ENCODE measurements at places on chromosomes 1 and 21.
A peak's percentile ranks its signal among the peaks of the same experiment; 100 is the strongest.

DNA sequence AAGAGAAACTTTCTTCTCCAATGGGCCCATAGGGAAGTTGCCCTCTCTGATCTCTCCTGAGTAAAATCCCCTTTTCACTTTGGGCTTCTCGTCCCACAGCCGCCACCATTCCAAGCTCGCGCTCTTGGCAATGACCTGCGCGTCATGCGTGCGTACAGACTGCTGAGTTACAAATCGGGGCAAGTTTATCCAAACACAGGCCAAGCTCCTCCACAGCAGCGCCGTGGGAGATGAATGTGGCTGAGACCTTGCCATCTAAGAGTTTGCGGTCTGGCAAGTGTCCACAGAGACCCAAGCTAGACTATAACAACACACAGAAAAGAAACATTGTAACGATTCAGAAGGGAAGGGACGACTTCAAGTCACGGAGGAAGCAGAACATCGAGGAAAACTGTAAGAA is 116.3 kb upstream of the SOD1 start:
- no peak for DNase-seq

DNA sequence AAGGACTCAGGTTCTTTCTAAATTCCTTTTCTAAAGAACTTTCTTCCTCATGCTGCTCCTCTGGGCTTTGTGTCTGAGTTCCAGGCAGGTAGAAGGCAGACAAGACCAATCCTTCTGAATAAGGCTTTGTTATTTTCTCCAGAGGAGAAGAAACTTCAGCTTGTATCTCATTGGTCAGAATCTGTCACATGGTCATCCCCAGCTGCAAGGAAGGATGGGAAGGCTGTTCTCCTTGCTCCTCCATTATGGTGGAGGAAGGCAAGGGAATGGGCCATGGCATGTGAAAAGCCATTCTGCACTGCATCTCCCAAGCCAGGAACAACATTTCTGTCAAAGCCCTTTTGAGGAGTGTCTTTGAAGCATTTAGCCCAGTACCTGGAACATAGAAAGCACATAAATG is 50.6 kb upstream of the NTPCR start:
- DNase-seq: no peak

GRCh38 chr21:37623689-37624088 is 257.1 kb downstream of the DYRK1A start:
- no peak for DNase-seq

DNA sequence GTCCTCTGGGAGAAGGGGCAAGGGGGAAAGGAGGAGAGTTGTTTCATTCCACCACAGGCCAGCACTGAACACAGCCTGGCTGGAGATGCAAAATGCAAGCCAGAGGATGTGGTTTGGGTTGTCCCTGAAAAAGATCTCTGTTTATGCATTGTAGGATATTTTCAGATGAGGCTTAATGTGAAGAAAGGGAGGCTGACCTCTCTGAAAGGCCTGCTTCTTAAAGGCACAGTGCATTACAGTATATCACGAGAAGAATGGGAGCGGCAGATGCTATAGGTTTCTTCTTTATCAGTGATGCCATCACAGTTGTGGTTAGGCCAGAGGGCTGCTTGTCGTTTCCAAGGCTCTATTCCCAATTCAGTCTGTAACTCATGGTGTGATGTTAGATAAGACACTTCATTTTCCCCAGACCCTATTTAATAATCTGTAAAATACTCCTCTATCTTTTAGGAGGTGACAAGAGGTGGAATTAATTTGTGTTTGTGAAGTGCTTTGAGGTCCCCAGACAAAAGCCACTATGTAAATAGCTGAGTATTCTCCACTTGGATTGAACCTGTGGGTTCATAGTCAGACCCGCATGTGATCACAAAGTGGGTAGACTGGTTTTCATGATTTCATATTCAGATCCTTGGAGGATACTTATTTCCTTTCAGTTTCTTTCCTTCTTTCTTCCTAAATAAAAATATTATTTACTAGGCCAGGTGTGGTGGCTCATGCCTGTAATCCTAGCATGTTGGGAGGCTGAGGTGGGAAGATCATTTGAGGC is 76.5 kb upstream of the WDR26 start:
- DNase-seq: no peak

GRCh38 chr1:991895-992294 is 8.0 kb downstream of the HES4 start:
- DNase-seq: no peak

DNA sequence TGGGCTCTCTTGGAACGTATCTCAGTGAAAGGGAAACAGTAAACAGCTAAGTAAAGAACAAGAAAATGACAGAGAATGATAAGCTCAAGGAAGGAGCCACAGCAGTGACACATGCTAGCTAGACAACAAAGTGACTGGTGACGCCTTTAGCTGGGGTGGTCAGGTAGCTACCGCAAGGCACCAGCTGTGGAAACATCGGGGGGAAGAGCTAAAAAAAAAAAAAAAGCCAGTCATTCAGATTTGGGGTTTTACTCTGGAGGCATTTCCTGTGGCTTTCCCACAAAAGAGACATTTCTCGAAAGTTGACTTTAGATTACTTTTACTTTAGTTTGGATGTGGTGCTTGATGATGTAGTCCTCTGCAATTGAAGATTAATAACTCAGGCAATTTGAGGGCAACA is 2.1 kb downstream of the FHAD1 start:
- DNase-seq: peak; percentile 58

- DNase-seq: no peak
These were observed 27.5 kb upstream of the DNAJC6 start for GRCh38 chr1:65281846-65282245.

GRCh38 chr1:235139315-235139714 is 10.7 kb upstream of the TOMM20 start:
- DNase-seq: no peak

GRCh38 chr21:30439975-30440374 is at the start of gene KRTAP15-1:
Gene KRTAP15-1, plus strand, starts transcription at chr21:30440275. Its CDS starts 53 bp downstream, at chr21:30440328.
- DNase-seq: no peak

DNA sequence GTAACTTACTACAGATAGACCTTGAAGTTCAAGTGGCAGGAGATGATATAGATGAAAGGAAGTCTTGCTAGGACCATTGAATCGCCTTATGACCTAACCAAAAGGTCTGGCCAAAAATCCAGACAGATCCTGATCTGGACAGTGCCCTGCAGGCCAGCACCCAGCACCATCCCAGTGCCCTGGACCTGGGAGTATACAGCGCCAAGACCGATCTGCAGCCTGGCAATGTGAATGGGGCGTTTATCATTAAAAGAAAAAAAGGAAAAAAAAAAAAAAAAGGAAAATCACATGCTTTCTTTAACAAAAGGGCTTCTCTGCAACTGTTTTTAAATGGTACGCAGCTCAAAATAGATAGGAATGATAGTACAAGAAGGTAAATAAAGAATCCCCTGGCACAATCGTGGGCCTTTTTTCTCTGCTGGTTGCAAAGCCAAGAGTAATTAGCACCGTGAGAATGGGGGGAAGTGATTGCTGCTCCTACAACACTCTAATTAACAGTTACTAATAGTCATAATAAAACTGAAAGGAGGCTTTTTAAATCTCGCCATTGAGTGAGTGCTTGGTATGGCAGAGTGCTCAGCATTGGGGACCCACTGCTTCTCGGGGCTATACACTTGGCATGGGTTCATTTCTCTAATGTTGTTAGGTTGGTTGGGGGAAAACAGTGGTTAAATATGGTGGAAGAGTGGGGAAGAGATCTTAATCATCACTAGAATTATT is 146.7 kb downstream of the KAZN start:
- no peak for DNase-seq

GRCh38 chr1:25806418-25806817 is 6.4 kb downstream of the SELENON start:
- DNase-seq: no peak

GRCh38 chr1:241916196-241916595 is 41.4 kb upstream of the BECN2 start:
- DNase-seq: no peak

- peak; percentile 35 for DNase-seq
These were observed 596 bp downstream of the TOR3A start for GRCh38 chr1:179082333-179082998.

DNA sequence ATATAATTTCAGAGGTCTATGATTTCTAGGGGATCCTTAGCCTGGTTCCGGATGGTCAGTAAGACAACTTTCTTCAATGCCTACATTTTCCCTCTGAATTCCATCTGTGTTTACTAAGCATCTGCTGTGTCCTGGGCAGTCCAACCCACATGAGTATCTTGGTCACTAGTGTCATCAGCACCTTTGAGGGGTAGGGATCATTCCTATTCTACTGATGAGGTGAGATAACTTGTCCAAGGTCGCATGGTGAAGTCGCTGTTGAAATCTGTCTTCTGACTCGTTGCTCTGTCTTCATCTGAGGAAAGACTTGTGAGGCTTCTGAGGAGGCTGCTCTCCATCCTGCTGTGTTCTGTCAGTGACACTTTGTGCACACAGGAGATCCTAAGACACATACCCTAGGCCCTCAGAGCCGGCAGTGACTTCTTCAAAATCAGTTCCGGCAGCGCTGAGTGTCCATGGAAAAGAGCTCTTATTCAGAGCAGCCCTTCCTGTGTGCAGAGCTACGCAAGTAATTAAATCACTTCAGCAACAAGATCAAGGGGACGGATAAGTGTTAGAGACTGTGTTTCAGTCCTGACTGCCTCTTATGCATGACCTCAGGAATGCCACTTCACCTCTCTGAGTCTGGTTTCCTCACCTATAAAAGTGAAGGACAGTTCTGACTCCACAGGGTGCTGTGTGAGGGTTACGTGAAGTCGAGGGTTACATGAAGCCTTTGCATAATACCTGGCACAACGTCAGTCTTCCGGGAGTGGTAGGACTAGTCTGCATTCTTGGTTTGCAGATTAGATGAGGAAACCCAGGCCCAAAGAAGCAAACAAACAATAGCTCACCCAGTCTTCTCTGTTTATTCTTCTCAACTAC is 28.4 kb downstream of the AK2 start:
- DNase-seq: no peak

DNA sequence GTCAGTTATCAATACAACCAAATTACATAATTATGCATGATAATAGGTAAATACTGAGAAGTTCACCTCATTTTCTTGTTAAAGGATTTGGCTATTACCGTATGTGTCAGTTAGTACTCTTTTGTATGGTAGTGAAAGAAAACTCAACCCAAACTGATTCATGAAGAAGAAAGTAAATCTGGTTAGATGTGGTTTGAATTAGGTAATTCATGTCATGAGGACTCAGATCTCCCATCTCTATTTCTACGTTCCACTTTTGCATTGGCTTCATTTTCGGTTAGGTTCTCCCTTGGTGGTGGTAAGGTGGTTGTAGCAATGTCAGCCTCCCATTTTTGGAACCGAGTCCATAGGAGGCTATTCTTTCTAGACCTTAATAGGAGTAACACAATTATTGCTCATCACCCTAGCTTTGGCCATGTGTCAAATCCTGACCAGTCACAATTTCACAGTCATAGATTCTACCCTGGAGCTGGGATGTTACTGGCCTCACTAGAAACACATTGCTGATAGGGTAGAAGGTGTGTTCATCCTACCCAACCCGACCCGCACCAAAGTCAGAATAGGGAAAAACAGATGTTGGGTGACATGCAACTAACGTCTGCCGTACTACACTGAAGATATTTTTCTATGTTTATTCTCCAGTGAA is 97.6 kb downstream of the OSBPL9 start:
- no peak for DNase-seq

DNA sequence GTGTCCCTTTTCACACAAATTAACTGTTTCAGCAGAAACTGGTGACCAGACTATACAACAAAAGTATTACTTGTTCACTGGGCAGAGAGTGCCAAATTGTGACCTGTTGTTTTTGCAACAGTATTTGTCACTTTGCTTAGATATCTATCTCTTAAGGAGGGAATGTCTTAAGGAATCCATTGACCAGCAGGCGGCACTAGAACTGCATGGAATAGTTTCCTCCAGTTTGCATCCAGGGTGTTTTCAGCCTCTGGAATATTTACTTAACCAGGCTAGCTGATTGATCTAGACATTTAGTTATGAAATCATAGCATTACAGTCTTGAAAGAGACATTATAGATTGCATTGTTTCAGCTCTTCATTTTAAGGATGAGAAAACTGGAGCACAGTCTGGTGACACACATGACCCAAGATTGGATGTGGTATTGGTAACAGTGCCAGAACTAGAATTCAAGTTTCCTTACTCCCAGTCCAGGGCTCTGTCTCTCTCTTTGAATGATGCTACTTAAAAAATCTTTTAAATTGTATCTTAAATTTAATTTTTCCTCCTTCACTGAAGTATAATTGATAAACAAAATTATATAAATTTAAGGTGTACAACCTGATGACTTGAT is 16.9 kb downstream of the RPTN start:
- DNase-seq: peak; percentile 89

DNA sequence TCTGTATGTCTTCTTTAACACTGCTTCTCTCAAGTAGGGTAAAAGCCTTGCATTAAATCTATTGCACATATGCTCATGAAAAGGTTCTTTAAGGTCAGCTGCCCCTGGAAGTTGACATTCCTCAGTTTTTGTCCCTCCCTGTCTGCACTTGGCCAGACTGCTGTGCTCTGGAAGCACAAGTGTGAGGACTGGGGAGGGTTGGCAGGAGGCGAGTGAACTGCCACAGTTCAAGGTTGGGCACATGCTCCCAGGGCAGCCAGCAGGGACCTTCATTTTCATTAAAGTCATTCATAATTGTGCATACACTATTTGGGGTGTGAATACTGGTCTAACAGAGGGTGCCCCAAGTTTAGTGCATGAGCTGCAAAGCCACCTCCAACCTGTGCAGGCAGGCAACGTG is 10.9 kb upstream of the THEM5 start:
- DNase-seq: no peak

GRCh38 chr1:28078262-28078661 is 10.1 kb downstream of the EYA3 start:
- no peak for DNase-seq

GRCh38 chr1:212181015-212181882 is 104.0 kb upstream of the PPP2R5A start:
- DNase-seq: no peak

- no peak for DNase-seq
These were observed 722.2 kb downstream of the MATN1 start for GRCh38 chr1:30001011-30001731.

DNA sequence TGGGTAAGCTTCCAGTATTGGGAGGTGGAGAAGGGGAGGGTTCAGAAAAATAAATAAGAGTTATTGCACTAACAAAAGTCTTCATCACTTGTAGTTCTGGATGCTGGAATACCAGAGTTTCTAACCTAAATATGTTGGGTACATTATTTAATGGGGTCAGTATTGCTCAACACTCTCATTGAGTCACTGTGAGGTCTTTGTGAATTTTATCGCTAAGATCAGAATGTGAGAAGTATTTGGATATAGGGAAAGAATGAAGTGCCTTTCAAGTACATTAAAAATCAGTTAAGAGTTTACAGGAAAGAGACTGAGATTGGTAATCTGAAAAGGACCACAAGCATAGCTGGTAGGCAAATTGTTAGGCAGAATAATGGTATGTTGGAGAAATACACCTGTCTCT is 8.8 kb downstream of the SNRPE start:
- no peak for DNase-seq

DNA sequence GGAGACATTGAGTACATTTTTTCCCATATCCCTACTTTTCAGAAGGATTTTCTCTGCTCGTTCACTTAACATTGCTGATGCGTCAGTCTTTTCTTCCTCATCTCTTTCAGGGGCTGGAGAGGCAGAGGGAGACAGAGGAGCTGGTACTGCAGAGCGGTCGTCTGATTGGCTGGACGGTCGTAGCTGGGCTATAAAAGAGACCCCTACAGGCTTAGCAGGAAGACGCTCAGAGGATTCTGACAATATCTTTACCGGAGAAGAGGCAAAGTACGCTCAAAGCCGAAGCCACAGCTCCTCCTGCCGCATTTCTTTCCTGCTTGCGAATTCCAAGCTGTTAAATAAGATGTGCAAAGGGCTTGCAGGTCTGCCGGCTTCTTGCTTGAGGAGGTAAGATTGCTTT is at the start of gene RGS4:
Gene RGS4, plus strand, starts transcription at position 220 of the 400 bp plus-strand sequence. Its CDS starts 124 bp downstream, at position 344.
- no peak for DNase-seq

Data from suppressor macrophage treated with lipopolysaccharide for 4 hours (primary cell).